ENCODE measurements at places on chromosomes 3 and 15.

- DNase-seq = no peak
Observed at GRCh38 chr3:186668426-186668825, 2.6 kb downstream of the HRG start.

GRCh38 chr3:69320871-69321271, 65.0 kb downstream of the FRMD4B start:
- DNase-seq = no peak

GRCh38 chr3:13015286-13016082, 57.7 kb downstream of the IQSEC1 start:
- DNase-seq = no peak

DNA sequence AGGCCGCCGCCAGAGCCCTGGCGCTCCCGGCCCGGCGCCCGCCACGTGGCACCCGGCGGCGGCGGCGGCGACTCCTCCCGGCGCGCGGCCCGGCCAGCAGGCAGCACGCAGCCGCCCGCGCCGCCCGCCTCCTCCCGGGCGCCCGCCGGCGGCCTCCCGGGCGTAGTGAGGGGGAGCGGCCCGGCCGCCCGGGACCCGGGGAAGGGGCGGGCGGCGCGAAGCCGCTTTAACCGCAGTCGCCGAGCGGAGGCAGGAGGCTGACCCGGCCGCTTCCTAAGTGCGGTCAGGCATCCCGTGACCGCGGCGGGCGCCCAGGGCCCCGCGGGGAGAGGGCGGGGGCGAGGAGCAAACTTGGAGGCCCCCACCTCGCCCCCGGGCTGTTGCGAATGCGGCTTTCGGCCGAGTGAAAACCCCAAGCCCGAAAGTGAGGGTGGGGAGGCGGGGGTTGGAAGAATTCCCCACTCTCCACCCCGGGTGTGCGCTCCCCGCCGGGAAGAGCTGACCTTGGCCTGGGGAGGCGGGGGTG, 1.7 kb upstream of the HES1 start:
- DNase-seq = no peak

- DNase-seq = no peak
Observed at GRCh38 chr15:74383286-74383685, 15.8 kb upstream of the CYP11A1 start.

- DNase-seq = no peak
Observed at GRCh38 chr3:20680990-20681628, 495.1 kb upstream of the SGO1 start.

DNA sequence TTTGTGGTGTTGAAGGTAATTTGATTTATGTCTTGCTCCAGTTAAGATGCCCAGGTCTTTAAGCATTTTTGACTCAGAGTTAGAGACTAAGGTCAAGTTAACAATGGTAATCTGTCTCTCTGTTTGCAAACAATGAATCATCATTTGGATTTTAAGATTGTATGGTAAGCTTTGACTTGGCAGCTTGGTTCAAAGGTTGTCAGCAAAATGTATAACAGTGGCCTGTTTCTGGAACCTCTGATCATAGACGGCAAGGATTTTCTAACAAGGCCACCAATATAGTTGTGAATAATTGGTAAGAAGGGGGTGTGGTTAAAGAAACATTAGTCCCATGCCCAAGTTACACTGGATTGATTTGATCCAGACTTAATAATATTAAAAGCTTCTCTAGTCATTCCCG, 775.2 kb upstream of the GOLIM4 start:
- no peak for DNase-seq

GRCh38 chr3:159583662-159584061, 405.0 kb upstream of the IL12A start:
- no peak for DNase-seq

GRCh38 chr3:40649346-40649745, 124.6 kb downstream of the ZNF621 start:
- no peak for DNase-seq

GRCh38 chr3:141049681-141050080, 1.5 kb upstream of the SPSB4 start:
- no peak for DNase-seq
